ENCODE measurements at places on chromosomes 3 and 15.

DNA sequence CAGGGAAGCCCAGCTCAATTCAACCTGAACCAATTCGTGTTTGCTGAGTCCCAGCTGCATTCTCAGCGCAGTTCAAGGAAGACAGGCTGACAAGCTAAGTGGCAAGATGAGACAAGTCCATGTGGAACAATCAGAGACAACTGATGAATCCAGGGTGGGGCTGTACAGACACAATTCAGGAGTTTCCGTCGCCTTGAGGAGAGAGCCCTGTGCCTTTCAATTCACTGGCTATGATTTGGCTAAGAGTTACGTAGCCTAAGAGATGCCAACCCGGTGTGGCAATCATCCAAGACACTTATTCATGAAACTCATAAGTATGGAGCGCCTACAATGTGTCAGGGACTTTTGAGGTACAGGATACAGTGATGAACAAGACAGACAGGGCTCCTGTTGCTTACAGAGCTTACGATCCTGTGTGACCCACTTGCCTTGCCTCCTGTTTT lies 15.5 kb upstream of the ZBED2 start:
- no peak for DNase-seq

GRCh38 chr3:129116482-129116946 lies 5.1 kb downstream of the RAB43 start:
- DNase-seq: no peak

DNA sequence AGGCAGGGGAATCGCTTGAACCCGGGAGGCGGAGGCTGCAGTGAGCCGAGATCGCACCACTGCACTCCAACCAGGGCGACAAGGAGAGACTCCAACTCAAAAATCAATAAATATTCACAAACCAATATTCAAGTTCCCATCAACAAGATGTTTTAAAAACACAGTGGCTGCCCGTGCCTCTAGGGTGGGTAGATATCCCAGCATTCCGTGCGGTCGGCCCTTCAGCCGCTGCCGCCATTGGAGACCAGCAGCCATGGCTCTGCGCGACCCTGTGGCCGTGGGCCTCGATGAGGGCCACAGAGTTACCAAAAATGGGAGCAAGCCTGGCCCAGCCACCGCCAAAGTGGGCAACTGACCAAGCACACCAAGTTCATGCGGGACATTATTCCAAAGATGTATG lies 6.7 kb downstream of the ULK4 start:
- DNase-seq: no peak

DNA sequence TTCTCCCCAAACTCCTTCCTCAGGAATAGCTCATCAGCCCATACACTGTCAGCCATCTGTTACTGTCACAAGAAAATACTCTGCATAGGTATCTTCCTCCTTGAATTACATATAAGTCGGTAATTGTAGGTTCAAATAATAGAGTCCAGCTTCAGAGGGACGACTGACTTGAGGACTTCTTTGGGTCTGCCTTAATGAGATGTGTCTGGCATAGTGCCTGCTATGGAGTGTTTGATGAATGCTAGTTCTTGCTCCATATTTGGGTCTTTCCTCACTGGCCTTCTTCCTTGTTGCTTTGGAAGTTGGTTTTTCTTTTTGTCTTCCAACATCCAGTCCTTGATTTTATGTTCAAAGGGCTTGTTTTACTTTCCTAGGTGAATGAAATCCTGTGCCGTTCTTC lies 66.4 kb upstream of the ACKR4 start:
- DNase-seq: no peak

DNA sequence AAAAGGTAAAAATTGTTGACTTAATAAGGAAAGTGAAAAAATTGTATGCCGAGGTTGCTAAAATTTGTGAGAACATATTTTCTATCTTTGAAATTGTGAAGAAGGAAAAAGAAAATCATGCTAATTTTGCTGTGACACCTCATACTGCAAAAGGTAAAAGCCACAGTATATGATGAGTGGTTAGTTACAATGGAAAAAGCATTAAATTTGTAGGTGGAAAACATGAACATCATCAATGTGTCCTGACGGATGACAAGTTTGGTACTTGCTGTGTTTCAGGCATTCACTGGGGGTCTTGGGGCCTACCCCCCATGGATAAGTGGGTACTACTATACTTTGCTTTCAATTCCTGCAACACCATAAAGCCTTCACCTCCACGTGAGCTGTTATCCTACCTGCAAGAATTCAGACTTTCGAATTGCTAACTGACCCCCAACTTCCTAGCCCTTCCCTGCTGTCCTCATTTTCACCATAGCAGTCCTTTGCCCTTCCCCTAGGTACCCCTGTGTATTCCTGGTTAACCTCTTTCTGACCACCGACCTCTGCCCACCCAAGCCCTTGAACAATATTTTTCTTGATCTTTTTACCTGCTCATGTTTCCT lies 62.4 kb downstream of the RAB7A start:
- DNase-seq: no peak

- no peak for DNase-seq
Measured at GRCh38 chr15:90826886-90827435, 41.4 kb upstream of the FURIN start.

DNA sequence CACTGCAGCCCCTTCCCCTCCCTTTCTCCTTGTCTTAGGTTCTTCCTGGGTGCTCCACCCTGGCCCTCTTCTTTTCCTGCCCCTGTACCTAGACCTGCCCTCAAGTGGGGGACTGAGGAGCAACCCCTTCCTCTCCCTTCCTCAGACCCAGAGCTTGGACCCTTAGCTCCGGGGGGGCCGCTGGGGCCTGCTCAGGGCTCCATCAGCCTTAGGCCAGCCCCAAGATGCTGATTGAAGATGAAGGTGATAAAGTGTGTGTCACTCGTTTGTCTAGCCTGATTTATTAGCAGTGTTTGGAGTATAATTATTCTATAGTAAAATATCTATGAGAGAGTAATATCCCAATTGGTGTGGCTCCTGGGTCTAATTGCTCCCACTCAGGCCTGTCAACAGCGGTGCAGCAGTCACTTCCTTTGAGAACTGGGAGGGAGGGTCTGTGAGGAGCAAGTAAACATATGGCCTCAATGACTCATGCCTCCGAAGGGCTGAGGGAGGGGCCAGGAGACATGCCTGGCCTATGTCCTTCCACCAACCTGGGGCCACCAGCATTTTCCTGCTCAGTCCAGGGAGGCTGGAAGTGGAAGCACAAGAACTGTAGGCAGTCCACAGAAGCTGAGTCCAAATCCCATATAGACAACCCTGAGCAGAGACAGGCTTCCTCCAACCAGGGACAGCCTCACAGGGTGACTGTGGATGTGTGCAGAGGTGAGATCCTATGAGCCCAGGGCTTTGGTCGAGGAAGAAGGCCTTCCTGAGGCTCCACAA lies 123.2 kb downstream of the DNAJB8 start:
- DNase-seq: peak; percentile 51

GRCh38 chr15:62606376-62607113 lies 436.0 kb upstream of the TPM1 start:
- DNase-seq: peak; percentile 93

GRCh38 chr15:37425541-37425940 lies 325.2 kb upstream of the MEIS2 start:
- DNase-seq: no peak

DNA sequence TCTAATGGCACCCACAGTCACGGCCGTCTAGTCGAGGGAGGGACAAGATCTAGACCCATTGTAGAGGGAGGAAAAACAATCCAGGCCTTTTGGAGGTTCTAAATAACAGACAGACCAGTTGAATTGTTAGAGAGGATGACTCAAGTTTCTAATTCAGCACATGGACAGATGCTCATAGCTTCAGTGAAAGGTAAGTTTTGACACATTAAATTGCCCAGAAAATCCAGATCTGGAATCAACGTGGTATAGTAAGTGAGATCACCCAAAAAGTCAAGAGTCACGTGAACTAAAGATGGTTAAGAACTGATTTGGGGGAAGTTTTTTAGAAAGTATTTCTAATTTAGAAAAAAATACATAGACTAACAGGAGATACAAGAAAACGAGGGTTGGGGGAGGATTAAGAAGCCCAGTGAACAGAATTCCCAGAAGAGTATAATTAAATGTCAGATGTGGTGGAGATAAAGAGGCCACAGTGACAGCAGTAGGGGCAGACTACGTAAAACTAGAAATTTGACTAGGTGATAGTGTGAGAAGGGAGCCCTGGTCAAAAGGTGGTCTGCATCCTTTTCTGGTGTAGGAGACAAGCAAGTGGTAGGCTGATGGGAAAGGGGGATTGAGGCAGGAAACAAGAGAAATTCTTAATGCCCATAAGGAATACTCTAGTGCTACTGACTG lies 47.1 kb downstream of the CAPN7 start:
- no peak for DNase-seq

- no peak for DNase-seq
Measured at GRCh38 chr15:40355976-40356585, 1.9 kb upstream of the DISP2 start.

DNA sequence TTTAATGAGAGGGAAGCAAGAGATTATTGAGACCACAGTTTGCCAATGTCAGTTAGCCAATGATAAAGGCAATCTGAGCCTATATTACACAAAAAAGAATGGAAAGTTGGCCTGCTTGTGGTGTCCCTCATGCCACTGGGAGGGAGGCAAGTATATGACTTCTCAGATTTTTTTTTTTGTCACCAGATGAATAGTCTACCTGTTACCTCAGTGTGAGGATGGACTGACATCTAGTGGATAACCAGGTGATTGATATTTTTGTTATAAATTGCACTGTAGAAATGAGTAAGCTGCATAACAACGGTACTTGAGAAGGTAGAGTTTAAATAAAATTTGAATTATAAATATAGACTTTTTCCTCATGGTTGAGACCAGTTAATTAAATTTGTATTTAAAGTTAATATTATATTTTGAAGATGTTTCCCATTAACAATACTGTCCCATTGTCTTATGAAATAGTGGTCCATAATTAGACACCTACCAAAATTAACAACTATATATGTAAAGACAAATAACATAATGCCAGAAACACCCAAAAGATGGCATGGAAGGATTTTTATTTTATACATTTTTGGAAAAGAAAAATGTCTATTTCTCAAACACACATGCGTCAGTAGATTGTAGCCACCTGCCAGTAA lies 237.8 kb upstream of the GADL1 start:
- peak; percentile 7 for DNase-seq

GRCh38 chr15:81197688-81198281 lies 1.1 kb downstream of the IL16 start:
- DNase-seq: no peak

- DNase-seq: no peak
Measured at GRCh38 chr3:72338082-72338941, 509.9 kb downstream of the SHQ1 start.

DNA sequence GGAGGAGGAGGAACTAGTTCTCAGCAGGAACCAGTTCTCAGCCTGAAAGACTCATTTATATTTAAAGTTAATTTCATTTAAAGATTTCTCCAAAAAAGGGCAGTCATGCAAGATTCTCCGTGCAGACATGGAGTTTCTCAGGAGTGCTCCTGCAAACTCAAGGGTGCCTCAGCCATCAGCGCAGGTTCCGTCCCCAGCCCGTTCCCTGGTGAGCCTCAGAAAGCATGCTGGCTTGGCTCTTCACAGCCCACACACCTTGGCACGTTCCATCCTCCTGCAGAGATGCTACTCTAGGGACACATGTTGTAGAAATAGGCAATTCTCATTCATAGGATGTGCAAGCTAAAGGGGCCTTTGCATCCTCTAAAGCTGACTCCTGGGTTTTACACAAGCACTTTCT lies 123.0 kb downstream of the LIPC start:
- DNase-seq: no peak

DNA sequence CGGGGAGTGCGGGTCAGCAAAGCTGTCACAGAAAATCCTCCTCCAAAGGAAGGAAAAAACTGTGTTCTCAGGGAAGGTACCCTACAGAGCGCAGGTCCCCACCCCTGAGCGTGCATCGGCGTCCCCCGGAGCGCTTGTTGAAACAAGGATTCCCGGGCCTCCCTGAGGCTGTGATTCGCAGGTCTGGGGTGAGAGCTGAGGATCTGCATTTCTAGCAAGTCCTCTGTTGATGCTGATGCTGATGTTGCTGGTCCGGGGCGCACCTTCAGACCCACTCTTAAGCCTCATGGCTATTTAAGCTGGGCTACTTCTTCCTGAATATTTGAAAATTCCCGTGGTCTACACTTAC lies 226.2 kb upstream of the IGF1R start:
- no peak for DNase-seq

- DNase-seq: peak; percentile 16
Measured at GRCh38 chr3:63051920-63052319, 176.7 kb upstream of the CADPS start.

DNA sequence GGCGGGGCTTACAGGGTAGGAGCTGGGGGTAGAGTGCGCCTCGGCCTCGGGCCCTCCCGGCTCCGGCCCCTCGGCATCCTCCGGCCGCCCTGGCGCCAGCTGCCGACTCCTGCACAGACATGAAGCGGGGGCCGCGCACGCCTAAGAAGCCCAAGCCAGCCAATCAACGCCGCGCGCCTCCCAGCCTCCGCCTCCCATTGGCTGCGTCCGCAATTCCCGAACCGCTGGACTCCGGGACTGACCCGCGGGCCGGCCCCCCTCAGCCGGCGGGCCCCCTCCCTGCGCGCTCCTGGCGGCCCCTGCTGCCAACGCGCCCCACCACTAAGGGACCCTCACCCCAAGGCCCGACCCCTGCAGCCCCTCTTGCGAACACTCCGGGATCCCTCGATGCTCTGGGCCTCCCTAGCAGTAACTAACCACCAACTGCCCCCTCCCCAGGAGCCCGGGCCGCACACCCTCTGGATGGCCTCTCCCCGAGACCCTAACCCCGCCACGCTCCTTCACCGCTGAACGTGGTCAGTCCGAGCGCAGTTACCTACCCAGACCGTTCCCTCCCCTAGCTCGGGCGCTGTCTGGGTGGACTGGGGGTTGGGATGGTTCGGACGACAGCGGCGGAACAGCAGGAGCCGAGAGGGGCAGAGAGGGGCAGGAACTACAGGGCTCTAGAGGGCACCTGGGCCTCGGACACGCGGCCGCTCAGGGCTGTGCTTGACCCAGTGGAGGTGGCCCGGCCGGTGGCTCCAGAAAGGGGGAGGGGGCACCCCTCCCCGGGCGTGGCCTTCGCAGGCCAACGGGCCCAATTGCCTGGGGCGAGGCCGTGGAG lies 5.0 kb downstream of the GATA2 start:
- DNase-seq: peak; percentile 99

GRCh38 chr3:52432225-52432624 lies 12.7 kb downstream of the SEMA3G start:
- no peak for DNase-seq

GRCh38 chr3:73787620-73788019 lies 162.9 kb upstream of the PDZRN3 start:
- DNase-seq: no peak

- no peak for DNase-seq
Measured at GRCh38 chr3:170565495-170565894, 20.4 kb downstream of the SLC7A14 start.
